H7 (cell line): ENCODE measurements at places on chromosomes 4 and X. TPM values are rescaled to one million over a fixed set of nuclear protein-coding genes. Genes with fewer than 3 reads are reported as not detected.

GRCh38 chrX:111035991-111036390 lies 60.0 kb upstream of the PAK3 start:
- DNase-seq, result no peak

Gene CLDN22
- total RNA-seq, result not detected in 2 replicates

GRCh38 chr4:159447296-159447695 lies 344.4 kb downstream of the RAPGEF2 start:
- DNase-seq, result no peak

- DNase-seq, result no peak
Observed at GRCh38 chrX:97987979-97988378, 1104.3 kb downstream of the RPA4 start.

Gene BCLAF3
- 0.94 and 2.9 TPM in 2 replicates for total RNA-seq

Gene CPLX1
- 0.15 and 0.62 TPM in 2 replicates for total RNA-seq

GRCh38 chr4:151717314-151717713 lies 43.5 kb downstream of the GATB start:
- no peak for DNase-seq

Gene HPSE
- total RNA-seq, result 0.62 and 0.78 TPM in 2 replicates
